ENCODE measurements at places on chromosomes 3 and 15.

GRCh38 chr3:140715035-140715434 is 37.2 kb downstream of the TRIM42 start:
- no peak for DNase-seq

GRCh38 chr15:76418352-76419140 is 82.0 kb downstream of the ISL2 start:
- DNase-seq: no peak

DNA sequence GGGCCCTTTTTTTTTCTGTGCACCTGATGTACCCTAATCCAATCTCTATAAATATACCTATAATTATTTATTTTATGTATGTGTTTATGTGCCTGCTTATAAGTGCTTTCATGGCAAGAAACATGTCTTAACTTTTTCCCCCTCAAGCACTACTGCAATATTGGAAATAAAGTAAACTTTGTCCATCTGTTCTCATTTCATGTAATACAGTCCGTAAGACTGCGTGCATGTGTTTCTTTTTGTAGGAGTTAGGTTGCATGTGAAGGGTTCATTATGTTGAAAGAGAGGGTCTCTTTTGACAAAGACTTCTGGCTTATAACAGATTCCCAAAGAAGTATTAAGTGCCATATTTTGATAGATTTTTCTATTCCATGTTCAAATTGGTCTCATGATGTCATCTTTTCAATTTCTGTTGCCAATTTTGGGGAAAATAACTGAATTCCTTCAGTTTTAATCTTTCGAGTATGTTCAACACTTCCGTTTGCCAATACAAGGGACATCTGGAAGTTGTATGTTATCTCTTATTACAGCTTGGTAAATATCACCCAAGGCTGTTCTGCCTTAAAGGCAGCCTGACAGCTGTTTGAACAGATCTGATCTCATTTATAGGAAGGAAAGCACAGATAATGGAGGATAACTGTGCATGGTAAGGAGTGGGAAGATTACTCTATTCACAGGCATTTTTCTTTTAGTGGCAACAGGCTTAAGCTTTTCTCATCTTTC is 273.1 kb upstream of the SGO1 start:
- no peak for DNase-seq

- DNase-seq: no peak
Measured at GRCh38 chr3:40523781-40524180, 979 bp upstream of the ZNF621 start.

DNA sequence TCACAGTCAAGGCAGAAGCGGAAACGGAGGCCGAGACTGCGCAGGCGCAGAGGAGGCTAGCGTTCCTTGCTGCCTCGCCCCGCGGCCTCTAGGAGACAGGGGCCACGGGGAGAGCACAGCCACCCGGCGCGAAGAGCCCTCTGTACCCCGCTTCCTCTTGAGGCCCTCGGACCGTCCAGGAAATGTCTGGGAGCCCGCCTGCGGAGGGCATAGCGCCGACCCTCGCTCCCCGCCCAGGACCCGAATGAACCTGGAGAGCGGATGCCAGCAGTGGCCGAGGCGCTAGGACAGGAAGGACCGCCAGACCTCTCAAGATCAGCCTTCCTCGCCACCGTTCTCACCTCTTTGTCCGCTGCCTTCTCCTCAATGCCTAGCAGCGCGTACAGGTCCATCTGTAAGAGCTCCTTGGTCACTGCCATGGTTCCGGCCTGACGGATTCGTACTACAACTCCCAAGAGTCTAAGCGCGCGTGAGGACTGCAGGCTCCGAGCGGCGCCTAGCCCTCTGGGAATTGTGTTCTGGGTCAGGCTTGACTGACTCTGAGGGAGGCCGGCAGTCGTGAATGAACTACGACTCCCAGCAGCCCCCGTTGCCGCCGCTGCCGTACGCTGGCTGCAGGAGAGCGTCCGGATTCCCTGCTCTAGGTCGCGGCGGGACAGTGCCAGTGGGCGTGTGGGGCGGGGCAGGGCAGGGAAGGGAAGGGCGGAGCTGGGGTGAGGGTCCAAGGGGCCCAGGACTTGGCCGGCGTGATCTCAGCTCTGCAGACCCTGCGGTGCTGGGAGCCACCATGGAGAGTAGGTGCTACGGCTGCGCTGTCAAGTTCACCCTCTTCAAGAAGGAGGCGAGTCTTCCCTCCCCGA is at the start of the genes DNAJC17 and ZFYVE19:
Gene DNAJC17 (minus strand): TSS at position 446 of the 860 bp plus-strand sequence. CDS start 27 bp downstream, at position 419.
Gene ZFYVE19 (plus strand): TSS at position 62 of the 860 bp plus-strand sequence. CDS start 501 bp downstream, at position 563.
- peak; percentile 98 for DNase-seq

- DNase-seq: no peak
Measured at GRCh38 chr3:131713416-131714123, 210.8 kb upstream of the MRPL3 start.

GRCh38 chr3:133979553-133979952 is 50.2 kb downstream of the SLCO2A1 start:
- no peak for DNase-seq

- DNase-seq: no peak
Measured at GRCh38 chr3:170953736-170954135, 45.3 kb upstream of the EIF5A2 start.

DNA sequence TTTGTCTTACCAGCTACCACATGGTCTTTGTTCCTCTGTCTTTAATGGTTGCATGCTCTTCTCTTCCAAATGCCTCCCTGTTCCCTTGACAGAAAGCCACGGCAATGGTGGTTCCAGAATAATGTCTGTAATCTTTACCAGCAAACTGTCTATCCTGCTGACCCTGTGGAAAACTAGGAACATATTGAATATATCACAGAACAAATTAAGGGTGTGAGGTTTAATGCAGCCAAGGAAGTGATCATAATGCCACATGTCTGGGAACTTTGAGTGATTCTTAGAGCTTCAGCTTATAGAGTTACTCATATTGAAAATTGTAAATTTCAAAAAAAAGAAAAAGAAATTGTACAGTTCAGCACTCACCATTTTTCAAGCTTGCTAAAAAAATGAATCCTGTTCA is 282.9 kb upstream of the RARB start:
- no peak for DNase-seq

GRCh38 chr3:111605018-111605417 is 9.9 kb upstream of the ZBED2 start:
- DNase-seq: no peak

- no peak for DNase-seq
Measured at GRCh38 chr15:79195802-79196201, 86.7 kb upstream of the ANKRD34C start.
